Suppressor macrophage treated with lipopolysaccharide for 1 hour (primary cell): ENCODE measurements at places on chromosomes 2 and 18.

DNA sequence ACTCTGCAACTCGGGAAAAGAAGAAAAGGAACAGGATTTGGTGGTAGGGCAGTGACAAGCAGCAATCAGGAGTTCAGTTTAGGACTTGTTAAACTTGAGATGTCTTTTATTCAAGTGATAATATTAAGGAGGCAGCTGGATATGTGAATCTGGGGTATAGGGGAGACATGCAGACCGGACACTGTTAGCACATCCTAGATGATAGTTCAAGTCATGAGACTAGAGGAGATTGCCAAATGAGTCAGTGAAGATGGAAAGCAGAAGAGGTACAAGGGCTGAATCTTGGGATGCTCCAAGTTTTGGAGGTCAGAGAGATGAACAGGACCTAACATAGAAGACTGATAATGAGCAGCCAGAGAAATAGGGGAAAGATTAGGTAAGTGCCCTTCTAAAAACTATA lies 69.5 kb upstream of the PSME4 start:
- DNase-seq, result no peak

GRCh38 chr2:56450772-56451171 lies 267.0 kb downstream of the CCDC85A start:
- no peak for DNase-seq

- DNase-seq, result no peak
These were observed 113.0 kb downstream of the DYSF start for GRCh38 chr2:71566372-71566771.

DNA sequence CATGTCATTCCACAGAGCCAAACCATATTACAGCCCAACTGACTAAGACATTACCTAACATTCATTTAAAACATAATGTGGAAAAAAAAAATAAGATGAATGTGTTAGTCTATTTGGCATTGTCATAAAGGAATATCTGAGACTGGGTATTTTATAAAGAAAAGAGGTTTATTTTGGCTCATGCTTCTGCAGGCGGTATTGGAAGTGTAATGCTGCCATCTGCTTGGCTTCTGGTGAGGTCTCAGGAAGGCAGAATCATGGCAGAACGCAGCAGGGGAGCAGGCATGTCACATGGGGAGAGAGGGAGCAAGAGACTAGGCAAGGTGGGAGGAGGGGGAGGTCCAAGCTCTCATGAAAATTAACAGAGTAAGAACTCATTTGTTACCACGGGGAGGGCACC lies 504.8 kb upstream of the LRATD1 start:
- DNase-seq, result no peak

GRCh38 chr18:45662468-45662867 lies 47.2 kb downstream of the SLC14A2 start:
- no peak for DNase-seq

DNA sequence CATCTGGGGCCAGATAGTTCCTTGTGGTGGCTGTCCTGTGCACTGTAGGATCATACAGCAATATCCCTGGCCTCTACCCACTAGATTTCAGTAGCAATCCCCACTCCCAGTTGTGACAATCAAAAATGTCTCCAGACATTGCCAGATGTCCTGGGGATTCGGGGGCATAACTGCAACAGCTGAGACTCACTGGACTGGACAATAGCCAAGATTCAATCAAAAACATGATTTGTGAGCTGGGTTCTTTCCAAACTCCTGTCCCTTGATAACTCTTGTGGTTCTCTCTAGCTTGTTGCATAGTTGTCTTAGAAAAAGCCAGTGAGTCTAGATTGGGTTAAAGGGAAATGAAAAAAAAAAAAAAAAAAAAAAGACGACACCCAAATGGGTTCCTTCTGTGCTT lies 293.4 kb downstream of the CELF4 start:
- no peak for DNase-seq

DNA sequence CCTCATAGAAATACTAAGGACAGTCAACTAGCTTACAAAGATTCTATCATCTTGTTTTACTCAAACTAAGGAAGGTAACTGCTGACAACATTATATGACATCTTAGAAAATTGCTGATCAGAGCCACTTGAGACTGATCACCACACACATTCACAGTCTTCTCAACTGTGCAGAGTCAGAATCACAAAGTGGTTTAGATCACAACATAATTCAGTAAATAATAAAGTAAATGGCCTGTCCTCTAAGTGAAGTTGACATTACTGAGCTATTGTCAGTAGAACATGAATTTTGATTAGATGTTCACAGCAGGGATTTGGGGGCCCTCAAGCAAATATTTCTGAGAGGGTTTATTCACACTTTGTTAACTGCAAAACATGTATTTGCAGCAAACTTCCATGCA lies 28.5 kb downstream of the NOL4 start:
- no peak for DNase-seq

DNA sequence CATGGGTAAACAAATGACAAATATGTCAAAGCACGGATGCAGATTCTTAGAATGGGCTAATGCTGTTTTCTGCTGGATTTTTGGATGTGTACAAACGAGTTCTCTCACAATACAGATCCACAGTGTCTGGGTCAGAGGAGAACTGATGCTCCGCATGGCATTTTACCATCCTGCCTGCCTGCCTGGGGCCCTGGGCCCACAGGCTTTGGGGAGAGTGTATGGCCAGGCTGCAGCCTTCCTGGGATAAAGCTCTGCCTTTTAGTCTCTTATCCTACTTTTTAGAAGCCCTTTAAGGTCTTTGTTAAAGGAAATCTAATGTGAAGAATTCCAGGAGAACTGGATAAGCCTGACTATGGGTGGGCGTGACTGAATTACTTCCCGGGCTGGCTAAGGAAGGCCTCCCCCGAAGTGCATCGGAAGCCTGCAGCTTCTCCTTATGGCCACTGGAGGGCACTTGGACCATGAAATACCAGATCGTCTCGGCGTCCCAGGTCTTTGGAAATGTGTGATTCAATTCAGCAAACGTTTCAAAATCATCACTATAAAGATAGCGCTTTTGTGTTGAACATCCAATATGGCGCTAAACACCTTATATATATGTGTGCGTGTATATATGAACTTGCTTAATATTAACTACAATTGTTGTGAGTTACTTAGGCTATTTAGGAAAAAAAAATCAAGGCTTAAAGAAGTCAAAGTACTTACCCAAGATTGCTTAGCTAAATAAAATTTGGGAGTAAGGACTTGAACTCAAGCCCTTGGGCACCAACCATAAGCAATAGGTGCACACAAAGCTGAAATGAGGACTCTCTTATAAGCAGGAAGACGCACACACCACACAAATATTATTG lies 15.2 kb upstream of the DNPEP start:
- peak; percentile 83 for DNase-seq

GRCh38 chr2:70942396-70943204 lies 6.9 kb downstream of the ATP6V1B1 start:
- no peak for DNase-seq

- DNase-seq, result peak; percentile 55
These were observed 1.7 kb downstream of the RTN4 start for GRCh38 chr2:55048508-55049042.

- DNase-seq, result peak; percentile 54
These were observed 206.8 kb downstream of the CLIP4 start for GRCh38 chr2:29322011-29322410.

- no peak for DNase-seq
These were observed 199.5 kb downstream of the OSR1 start for GRCh38 chr2:19158896-19159295.

GRCh38 chr2:238895361-238895882 lies 47.5 kb downstream of the TWIST2 start:
- DNase-seq, result no peak
